ENCODE measurements at places on chromosomes 4 and X.

- DNase-seq = no peak
These were observed 53.1 kb upstream of the C4orf50 start for GRCh38 chr4:6071191-6071958.

- DNase-seq = no peak
These were observed 629.1 kb upstream of the ATOH1 start for GRCh38 chr4:93199492-93199891.

DNA sequence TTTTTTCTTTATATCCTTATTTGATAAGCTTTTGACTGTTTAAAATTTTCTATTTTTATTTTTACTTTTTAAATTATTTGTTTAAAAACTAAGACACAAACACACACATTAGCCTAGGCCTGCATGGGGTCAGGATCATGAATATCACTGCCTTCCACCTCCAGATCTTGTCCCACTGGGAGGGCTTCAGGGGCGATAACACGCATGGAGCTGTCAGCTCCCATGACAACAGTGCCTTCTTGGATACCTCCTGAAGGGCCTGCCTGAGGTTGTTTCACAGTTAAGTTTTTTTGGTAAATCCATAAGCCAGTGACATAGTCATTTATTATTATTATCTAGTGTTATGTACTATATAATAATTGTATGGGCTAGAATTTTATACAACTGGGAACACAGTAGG lies 85.4 kb upstream of the FAT1 start:
- DNase-seq = no peak

DNA sequence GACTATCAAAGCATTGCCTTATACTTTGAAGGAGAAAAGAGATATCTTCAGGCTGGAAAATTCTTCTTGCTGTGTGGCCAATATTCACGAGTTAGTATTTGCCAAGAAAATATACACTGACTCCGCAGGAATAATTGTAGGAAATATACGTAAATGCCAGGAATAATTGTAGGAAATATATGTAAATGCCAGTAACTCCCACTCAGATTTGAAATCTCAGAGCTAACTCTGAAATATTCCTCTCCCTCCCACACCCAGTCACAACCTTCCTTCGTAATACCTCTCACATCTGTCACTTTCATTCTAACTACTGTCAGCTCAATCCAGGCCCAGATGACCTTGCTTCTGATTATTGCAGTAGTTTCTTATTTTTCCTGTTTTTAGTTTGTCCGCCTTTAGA lies 73.5 kb downstream of the WDR19 start:
- DNase-seq = no peak

- no peak for DNase-seq
These were observed 107.6 kb upstream of the C1QTNF7 start for GRCh38 chr4:15320121-15320678.

DNA sequence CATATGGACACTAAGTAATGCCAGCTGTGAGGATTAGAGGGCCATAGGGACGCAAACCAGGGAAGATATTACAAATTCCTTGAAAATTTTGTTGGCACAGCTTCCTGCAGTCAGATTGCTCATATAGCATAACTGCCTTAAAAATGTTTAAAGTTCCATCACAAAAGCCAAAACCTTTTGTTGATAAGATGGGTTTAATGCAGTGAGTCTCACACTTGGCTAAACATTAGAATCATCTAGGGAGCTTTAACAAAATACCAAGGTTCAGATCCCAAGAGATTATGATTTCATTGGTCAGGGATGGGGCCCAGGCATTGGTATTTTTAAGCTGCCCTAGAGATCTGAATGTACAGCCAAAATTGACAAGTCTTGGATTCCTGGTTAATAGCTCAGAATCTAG lies 376.5 kb upstream of the MAD2L1 start:
- DNase-seq = no peak

GRCh38 chr4:185068837-185069236 lies 50.5 kb downstream of the HELT start:
- no peak for DNase-seq

- DNase-seq = no peak
These were observed 252.3 kb downstream of the PDHA2 start for GRCh38 chr4:96092151-96092705.

DNA sequence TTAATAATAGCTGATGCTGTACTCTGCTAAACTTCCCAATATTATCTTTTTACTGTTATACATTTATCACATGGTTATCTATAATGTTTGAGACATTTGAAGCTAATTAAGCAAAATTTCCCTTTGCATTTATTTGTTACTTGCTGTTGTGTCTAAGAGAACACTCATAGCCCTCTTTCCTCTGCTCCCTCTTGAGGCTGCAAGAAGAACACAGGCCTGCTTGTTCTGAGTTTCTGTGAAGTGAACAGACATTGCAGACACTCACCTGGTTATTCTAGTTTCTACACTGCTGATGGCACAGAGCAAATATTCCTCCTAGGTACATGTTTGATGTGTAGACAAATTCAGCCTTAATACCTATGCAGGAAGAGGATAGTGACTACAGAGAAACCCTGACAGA lies 367.8 kb downstream of the GASK1B start:
- no peak for DNase-seq

DNA sequence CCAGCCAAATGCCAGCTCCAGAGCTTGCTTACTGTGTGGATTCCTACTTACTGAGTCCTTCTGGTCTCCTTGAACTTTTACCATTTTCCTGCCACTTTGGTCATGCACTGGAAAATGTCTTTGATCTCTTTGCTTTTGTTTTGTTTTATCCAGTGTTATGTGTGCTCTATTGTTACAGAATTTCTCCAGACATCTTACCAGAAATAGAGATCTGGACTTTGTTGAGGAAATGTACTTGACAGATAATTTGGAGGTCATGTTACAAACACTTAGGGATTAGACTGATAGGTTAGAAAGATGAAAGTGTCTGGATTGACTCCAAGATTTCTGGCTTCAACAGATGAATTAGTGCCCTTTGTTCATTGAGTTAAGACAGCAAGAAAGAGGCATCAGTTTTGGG lies 5.7 kb upstream of the ZNF330 start:
- DNase-seq = no peak

GRCh38 chr4:117324851-117325491 lies 239.6 kb upstream of the TRAM1L1 start:
- DNase-seq = no peak

GRCh38 chr4:100268789-100269188 lies 78.5 kb upstream of the DDIT4L start:
- no peak for DNase-seq

DNA sequence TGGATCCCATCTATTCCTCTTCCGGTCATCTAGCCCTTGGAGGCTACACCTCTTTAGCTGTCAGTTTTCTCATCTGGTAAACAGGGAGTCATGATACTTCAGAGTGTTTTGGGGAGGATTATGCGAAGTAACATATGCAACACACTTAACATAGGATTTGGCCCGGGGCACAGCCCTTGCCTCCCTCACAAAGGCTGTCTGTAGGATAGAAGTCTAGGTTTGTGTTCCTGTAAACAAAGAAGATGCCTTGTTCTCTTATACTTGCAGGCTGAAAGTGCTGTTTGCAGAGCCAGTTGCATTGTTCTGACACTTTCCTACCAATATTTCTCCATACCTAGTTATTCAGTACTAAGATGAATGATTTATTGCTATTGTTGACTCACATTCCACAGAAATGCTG lies 2.2 kb upstream of the APELA start:
- no peak for DNase-seq

DNA sequence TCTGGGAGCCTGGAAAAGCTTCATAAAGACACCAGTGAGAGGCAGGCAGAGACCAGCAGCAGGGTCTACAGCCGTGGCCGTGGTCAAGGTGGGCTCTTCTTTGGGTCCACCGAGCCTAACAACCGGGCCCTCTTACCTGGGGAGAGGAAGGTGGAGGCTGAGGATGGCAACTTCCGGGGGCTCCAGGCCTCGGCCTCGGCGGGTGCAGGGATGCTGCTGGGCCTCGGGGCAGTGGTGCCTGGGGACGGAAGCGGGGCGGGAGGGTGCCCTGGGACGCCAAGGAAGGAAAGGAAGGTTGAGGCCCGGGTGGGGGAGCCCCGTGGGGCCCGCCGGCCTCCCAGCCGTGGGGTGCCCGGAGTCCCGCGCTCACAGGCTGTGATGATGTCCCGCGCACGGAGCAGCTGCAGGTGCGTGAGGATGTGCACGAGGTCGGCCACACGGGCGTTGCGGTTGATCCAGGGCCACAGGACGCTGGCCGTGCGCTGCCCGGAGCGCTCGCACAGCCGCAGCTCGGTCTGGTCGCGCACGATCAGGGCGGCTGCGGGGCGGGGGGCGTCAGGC lies 561 bp downstream of the IRAK1 start:
- DNase-seq = no peak

GRCh38 chr4:15906020-15906443 lies 32.5 kb downstream of the FGFBP1 start:
- DNase-seq = no peak
